ENCODE measurements at places on chromosomes 4 and X.

- DNase-seq = no peak
These were observed 116.7 kb downstream of the HMX1 start for GRCh38 chr4:8754634-8755589.

GRCh38 chr4:120062663-120063195, 3.9 kb downstream of the MAD2L1 start:
- DNase-seq = no peak

DNA sequence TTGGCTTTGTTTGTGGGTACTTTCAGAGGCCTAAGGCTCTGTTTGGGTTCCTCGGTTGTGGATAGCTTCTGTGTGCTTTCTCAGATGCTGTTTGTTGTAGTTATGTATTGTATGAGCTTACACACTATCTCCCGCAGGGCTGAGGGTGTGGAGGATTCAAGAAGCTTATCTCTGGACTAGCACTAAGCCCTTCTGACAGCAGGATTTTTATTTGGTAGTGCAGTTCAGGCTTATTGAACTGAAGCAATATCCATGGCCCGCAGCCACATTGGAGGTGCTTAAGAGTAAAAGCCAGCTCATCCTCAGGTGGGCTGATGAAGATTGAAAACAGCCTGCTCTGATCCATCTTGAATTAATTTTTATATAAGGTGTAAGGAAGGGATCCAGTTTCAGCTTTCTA, 128.2 kb downstream of the RASGEF1B start:
- DNase-seq = no peak

GRCh38 chrX:106168107-106168506, at the start of gene PWWP3B:
Gene PWWP3B, plus strand, starts transcription at chrX:106168305. Its CDS starts 37,128 bp downstream, at chrX:106205433.
- no peak for DNase-seq

DNA sequence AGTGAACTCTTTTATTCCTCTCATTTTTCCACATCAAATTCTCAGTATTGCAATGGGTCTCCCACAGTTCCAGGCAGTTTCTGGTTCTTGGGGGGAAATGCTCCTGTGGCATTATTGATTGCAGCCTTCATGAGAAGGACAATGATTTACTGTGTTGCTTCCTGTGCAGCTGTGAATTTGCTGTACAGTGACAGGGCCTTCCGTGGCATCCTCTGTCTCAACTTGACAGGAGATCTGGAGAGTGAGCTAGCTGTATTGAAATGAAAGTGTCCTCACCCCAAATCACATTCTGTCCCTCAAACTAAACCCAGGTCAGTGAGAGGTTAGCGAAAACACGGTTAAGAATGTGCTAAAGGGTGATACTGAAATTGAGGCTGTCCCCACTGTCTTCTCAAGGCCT, 77.1 kb upstream of the ATOH1 start:
- no peak for DNase-seq

DNA sequence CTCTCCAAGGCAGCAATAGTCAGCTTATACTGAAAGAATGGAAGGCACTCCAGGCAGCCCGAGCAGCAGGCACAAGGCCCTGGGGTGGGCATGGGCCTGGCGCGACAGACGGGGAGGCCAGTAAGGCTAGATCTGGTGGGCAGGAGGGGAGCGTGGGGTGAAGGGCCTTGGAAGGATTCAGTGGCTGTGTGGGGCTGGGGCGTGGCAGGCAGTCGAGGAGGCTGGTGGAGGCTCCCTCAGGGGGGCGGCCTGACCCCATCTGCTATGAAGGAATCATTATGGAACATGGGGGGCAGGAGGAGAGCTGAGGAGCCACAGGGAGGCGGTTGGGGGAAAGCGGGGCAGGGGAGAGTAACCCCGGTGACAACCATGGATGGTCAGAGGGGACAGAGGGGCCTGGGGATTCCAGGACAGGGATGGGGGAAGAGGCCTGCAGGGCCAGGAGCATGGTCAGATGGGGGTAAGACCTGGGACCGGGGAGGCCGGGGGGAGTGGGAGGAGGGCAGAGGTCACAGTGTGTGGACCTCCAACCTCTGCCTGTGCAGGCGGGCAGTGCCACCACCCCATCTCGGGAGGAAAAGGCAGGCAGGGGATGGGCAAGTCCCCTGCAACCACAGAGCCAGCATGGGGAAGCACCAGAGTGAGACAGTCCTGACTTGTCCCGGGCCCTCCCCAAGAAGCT, 70.3 kb downstream of the ACOX3 start:
- no peak for DNase-seq

GRCh38 chrX:49243166-49243565, 7.9 kb downstream of the CCDC22 start:
- DNase-seq = no peak

DNA sequence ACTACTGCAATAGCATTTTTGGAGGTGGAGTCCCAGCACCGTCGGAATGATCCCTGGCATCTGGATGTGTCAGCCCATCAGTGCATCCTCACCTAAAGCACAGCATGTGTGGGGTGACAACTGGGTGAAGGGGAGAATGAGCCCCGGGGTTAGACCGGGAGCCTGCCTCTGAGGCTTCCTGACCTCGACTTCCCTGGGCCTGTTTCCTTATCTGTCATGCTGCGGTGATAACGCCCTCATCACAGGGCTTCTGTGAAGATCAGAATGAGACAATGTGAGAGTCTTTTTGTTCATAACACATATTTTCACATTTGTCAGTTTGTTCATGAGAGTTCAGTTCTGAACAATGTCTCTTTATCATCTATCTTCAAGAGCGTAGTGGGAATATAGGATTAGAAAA, 31.1 kb upstream of the PDLIM3 start:
- DNase-seq = no peak

DNA sequence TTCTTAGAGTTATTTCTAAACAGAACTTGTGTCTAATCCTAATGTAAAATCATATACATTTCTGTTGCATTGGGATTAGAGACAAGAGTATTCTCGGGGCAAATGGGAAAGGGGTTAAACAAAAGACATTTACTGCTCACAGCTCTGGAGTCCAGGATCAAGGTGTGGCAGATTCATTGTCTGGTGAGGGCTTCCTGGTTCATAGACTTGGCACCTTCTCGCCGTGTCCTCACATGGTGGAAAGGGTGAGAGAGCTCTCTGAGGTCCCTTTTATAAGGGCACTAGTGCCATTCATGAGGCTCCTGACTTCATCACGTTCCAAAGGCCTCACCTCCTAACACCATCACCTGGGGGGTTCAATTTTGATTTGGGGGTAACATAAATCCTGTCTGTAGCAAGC, 90.3 kb upstream of the PRKX start:
- no peak for DNase-seq

DNA sequence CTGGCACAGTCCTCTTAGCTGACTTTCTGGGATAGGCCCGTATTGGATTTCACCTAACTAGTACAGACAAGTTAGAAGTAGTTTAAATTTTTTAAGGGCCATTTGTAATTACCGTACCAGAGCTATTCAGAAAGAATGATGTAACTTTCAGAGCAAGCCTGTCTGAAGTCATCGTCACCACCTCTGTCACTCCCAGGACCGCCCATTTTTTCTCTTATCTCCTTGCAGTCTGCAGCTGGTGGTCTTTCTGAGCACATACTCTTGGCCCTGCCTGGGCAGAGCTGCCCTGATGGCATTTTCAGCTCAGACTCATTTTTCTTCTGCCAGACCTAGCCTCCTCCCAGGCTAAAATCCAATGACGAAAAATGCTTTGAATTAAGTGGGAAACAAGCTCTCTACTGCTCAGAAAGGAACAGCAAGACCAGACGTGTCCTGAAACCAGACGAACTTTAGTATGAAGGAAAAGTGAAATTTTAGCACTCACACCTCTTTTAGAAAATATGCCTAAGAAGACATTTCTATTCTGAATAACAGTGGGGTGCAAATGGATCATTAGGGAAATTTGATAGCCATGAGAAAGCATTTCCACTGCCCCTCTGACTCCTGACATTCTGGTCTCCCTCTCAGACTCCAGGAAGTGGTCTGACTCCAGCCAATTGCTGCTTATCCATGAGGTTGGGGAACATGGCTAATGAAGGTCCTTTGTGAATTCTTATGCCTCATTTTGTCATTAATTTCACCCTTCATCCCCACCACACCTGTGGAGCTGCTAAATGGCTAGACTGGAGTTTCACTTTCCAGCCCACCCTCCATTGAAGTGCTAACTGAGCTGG, 162.4 kb upstream of the GYPA start:
- DNase-seq = no peak

DNA sequence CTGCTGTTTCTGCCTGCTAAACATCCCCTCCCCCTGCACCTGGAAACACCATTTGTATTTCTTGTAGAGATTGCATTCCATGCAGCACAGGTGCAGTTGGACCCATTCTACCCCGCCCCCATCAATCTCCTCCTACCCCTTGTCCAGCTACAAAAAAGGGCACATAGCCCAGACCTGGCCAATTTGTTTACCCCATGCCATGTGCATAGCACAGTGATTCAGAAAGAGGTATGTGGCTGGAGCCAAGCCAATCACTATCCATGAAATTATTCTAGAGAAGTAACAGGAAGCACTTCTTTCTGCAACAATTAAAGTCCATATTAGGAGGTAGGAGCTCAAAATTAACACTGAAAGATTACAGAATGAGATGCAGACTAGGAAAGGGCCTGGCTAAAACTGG, 20.2 kb upstream of the TMEM184C start:
- DNase-seq = no peak

- DNase-seq = no peak
These were observed 146.7 kb downstream of the KCNIP4 start for GRCh38 chr4:21801661-21802385.

- DNase-seq = no peak
These were observed 54.1 kb downstream of the TLR10 start for GRCh38 chr4:38728631-38729141.

DNA sequence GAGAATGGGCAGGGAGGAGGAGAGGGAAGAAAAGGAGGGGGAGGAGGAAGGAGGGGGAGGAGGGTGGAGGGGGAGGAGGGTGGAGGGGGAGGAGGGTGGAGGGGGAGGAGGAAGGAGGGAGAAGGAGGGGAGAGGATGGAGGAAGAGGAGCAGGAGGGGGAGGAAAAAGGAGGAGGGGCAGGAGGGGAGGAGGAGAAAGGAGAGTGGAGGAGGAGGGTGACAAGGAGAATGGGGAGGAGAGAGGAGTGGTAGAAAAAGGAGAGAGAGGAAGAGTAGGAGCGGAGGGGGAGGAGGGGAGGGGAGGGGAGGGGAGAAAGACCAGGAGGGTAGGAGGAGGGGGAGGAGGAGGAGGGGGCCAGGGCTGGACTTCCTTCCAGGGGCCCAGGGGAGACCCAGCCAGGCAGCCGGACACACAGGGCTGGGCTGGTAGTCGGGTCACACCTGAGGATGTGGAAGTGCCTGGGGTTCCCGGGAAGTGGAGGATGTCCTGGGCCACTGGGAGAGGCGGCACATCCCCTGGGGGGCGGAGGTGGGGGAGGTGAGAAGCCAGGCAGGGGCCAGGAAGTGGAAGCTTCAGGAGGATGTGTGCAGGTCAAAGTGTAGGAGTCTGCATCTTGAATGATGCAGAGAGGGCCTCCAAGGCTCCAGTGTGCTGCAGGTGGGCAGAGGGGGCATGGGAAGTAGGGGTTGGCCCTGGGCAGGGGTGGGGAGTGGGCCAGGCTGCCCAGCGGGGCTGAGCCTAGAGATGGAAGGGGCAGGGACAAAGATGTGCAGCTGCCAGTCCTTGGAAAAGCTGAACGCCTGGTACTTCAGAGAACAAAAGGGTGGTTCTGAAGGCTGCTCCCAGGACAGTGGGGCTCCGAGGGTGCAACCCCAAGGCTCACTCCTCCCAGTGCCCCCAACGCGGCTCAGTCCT, 18.8 kb downstream of the IL3RA start:
- DNase-seq = no peak

DNA sequence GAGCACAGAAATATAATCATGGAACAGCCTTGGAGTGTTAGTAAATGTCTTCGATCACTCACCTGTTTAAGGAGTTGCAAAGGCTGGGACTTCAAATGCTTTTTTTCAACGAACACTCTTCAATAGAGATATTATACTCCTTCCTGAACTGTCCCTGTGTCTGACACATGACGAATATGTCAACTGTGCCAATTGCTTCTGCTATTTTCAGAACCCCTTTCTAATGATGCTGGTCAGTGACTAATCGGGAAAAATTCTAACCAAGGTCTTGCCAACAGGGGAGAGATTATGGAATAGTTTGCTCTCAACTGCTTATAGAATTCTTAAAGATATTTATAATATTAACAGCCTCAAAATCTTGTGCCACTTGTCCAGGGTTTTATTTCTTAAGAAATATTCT, 8.5 kb upstream of the KLHL34 start:
- no peak for DNase-seq

DNA sequence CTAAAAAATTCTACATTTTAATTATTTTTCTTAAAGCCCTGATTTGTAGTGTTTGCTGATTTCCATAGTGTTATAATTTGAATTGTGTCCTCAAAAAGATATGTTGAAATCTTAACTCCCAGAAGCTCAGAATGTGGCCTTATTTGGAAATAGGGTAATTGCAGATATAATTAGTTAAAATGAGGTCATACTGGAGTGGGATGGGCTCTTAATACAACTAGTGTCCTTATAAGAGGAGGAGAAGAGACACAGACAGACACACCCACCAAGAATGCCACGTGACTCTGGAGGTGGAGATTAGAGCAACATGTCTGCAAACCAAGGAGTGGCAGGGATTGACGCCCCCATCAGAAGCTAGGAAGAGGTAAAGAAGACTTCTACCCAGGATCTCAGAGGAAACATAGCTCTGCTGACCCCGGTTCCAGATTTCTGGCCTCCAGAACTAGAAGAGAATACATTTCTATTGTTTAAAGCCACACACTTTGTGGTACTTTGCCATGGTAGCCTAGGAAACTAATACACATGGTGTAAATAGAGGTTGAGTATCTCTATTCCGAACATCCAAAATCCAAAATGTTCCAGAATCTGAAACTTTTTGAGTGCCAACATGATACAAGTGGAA, 70.5 kb upstream of the IRF2 start:
- no peak for DNase-seq

DNA sequence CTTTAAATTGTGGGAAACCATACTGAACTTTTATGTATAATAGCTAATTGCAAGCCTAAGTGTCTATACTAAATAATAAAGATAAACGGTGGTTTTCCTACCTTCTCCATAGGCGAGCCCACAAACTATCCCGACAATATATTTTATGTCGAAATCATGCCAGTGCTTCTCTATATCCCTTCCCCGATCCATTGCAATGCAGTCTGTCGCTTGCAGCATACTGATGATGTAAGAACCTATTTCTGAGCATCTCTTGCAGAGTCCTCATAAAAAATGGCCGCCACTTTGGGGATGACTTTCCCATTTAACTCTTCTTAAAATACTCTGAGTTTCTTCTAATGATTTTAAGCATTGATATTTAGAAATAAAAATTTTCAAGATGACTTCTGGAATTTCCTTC, 58.1 kb upstream of the TLR3 start:
- DNase-seq = no peak

DNA sequence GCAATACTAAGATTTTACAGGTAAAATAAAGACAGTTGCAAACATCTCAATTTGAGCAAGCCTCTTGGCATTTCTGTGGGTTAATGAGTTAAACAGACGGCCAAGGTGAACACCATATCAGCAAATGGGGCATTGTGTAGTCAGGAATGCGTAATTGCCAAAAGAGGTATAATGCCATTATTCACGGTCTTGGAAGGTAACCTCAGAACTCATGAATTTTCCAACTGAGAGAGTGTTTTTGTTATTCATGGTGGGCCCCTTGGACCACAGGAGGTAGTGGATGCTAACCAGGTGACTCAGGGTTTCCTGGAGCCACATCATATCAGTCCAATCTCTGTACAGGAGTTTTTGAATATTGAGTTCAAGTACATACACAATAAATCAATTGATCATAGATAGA, 368.0 kb upstream of the TECRL start:
- DNase-seq = no peak

- no peak for DNase-seq
These were observed 154.1 kb downstream of the RASL11B start for GRCh38 chr4:53016099-53016820.

Measured in CD4-positive, alpha-beta T cell treated with Interleukin-17A for 1 hour (primary cell).